Osteoblast (primary cell): ENCODE measurements at places on chromosomes 13 and 19. TPM values are rescaled to one million over a fixed set of nuclear protein-coding genes. Genes with fewer than 3 reads are reported as not detected.

DNA sequence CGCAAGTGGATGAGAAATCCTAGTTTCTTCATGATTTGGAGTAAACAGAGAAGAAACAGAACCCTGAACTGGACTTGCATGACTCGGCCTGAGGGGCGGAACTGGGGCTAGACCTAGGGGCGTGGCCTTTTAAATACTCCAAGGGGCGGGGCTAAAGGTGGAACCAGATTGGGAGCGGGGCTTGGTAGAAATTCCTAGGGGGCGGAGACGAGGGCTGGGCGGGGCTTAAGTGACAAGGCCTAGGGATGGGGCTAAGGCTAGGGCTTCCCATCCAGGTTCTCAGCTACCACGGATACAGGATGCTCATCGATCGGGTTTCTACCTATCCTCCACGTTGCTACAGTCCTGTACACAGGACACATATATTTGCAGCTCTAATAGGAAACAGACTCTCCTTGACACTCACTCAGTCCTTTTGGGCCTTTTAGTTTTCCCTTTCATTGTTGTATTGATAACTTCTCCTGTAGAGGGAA, 372 bp upstream of the ZNF699 start:
- DNase-seq, result peak; percentile 93

DNA sequence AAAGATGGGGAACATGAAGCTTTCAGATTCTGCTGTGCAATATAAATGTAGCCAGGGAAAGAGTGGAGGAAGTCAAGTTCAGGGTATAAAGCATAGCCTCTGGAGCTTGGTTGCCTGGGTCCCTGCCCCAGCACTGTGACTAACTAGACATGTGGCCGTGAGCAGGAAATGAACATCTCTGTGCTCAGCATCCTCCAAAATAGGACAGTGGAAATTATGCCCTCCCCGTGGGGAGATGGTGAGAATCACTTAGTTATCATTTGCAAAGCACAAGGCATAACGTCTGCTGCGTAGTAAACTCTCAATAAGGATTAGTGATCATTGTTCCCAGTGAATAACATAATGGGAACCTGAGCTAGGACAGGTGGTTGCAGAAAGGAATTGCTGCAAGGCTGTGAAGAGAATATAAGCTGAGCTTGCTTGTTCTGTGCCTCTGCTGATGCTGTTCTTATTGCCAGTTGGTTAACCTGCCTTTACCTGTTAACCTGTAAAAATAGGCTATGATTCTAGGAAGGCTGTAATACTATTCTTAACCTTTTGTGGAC, 441.0 kb downstream of the COG6 start:
- DNase-seq, result no peak

GRCh38 chr13:49731766-49732165, 40.5 kb upstream of the EBPL start:
- DNase-seq, result peak; percentile 29

GRCh38 chr13:87827479-87827878, 156.3 kb downstream of the SLITRK5 start:
- DNase-seq, result no peak

DNA sequence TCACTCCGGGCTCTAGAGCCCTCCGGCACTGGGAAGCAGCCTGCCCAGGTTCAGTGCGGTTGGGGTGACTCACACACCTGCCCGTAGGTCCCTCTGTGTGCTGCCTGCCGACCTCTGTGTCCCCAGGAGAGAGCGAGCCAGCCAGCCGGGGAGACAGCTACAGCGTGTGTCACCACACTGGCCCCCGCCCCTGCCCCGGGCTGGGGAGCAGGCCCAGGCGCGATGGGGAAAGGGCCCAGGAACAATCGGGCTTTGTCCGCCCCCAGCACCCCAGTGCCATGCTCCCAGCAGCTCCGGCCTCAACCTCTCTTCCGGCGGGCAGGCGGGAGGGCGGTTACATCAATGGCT, at the start of gene KLK6:
Gene KLK6 (minus strand): TSS at position 179 of the 348 bp plus-strand sequence. CDS start 1,487 bp downstream, outside the sequence.
- DNase-seq, result peak; percentile 52

- DNase-seq, result peak; percentile 55
These were observed 977 bp downstream of the PCDH20 start for GRCh38 chr13:61414686-61415057.

DNA sequence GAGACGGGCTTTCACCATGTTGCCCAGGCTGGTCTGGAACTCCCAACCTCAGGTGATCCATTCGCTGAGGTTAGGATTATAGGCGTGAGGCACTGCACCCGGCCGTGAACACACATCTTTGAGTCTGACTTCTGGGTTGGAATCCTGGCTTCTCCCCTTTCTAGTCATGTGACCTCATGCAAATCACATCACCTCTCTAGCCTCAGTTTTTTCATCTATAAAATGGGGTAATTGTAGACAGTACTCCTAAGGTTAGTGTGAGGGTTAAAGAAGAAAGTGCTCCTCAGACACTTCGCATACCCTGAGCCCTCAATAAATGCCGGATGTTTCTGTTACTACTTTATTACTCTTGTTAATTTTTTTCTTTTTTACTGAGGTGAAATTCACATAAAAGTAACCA, 55.4 kb downstream of the KCNC3 start:
- no peak for DNase-seq

GRCh38 chr13:100657881-100658315, 16.7 kb downstream of the TMTC4 start:
- no peak for DNase-seq

DNA sequence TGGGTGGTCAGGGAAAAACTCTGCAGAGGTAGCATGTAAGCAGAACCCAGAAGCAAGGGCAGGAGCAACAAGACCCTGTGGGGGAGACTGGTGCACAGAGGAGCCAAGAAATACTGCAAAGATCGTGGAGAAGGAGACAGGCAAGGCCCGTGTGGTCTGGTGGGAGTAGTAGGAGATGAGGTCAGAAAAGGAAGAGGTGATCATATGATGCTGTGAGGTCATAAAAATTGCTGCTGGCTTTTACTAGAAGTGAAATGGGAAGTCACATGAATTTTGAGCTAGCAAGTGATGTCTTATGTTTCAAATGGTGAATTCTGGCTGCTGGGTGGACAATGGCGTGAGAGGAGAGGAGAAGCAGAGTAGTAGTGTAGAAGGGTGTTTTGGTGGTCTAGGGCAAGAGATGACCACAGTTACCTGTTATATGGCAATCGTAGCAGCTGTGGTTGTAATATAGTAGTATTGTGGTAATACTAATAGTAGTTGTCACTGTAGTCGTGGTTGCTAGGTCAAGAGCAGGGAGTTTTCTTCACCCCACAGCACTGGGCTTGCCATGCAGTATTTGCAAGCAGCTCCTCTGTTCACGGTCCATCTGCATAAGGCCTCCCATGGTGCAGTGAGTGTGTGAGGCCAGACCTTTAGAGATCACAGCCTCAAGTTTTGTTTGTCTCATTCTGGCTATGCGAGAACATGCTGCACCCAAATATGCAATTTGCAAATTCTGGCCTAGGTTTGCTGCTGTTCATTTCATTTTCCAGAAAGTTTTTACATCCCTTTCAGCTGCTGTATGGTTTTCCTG, 205.0 kb downstream of the TSHZ3 start:
- DNase-seq, result peak; percentile 9

SERPINE3 gene
- not detected in 2 replicates for total RNA-seq

FXYD7 gene
- total RNA-seq, result not detected in 2 replicates

SOHLH2 gene
- total RNA-seq, result 1.5 and 2.2 TPM in 2 replicates

PABPC3 gene
- under 0.01 and 0.29 TPM in 2 replicates for total RNA-seq

PRSS57 gene
- total RNA-seq, result not detected in 2 replicates
